Lung microvascular endothelial cell (primary cell): ENCODE measurements at places on chromosomes 1 and 21.
A peak's percentile ranks its signal among the peaks of the same experiment; 100 is the strongest.

GRCh38 chr1:213192026-213192425 lies 141.0 kb downstream of the RPS6KC1 start:
- no peak for DNase-seq

DNA sequence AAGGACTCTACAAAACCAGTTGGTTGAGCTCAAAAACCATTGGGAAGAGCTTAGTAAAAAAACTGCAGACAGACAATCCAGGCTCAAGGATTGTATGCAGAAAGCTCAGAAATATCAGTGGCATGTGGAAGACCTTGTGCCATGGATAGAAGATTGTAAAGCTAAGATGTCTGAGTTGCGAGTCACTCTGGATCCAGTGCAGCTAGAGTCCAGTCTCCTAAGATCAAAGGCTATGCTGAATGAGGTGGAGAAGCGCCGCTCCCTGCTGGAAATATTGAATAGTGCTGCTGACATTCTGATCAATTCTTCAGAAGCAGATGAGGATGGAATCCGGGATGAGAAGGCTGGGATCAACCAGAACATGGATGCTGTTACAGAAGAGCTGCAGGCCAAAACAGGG lies 104.0 kb upstream of the BMP8A start:
- DNase-seq: peak; percentile 67

GRCh38 chr1:100323419-100324106 lies 28.7 kb upstream of the CDC14A start:
- DNase-seq: no peak

DNA sequence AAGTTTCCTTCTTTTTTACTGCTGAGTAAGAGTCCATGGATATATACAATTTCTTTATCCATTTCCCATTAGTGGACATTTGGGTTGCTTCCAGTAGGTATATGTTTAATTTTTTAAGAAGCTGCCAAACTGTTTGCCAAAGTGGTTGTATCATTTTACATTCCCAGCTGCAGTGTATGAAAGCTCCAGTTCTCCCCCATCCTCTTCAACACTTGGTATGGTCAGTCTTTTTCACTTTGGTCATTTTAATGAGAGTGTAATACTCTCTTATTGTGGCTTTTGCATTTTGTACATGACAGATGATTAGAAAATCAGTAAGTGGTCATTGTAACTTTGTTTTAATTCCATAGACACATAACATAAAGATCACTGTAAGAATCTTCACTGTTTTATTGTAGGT lies 22.5 kb downstream of the DOP1B start:
- DNase-seq: no peak

DNA sequence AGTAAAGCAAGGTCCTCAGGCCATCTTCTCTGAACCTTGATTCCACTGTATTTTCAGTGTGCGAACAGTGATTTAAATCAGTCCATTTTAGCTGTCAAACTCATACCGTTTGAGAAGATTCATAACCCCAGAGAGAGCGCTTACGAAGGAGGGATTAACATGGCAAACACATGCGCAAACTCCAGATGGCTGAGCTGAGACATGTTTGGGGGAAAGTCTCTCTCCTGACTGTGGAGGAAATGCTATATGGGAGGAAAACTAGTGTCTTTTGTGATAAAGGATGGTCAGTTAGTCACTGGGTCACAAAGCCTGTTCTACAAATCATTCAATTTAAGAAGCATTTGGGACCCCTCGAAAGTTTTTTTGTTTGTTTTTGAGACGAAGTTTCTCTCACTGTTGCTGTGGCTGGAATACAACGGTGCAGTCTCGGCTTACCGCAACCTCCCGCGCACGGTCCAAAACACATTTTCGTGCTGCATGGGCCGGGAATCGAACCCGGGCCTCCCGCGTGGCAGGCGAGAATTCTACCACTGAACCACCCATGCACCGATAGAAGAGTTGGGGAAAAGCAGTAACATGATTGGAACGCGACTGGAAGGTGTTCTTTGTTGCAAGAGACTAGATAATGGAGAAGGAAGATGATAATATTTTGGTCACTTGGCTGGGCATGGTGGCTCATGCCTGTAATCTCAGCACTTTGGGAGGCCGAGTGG lies 58.4 kb upstream of the CXADR start:
- DNase-seq: peak; percentile 82

DNA sequence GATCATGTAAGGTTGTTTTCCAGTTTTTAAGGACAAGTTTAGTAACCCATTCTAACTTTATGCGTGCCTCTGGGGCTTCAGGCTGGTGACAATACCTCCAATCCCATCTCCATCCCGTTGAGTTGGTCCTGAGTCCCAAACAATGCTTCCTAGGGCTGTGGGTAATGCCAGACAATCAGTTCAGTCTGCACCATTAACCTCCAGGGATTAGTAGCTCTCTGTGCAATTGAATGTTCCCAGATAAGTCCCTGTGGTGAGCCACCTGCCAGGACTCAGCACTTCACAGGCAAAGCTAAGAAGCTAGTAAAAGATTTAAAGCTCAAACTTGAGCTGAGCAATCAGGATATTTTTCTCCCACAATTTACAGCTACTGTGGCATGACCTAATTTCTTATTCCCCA lies 462.2 kb upstream of the PTBP2 start:
- no peak for DNase-seq

DNA sequence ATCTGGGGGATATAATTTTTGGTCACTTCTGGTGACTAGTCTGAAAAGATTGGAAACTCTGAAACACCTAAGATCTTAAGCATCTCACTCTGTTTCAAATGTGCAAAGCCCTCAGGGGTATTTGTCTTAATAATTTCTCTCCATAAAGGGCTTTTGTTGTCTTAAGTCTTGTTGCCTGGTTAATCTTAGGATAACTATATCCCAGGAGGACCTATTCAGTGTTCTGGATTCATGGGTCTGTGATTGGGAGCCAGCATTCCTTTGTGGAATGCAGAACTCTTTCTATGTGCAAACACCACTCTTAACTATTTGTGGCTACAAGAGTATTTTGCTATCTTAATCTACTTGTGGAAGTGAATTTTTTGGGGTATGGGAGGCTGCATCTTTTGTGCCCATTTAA lies 1573.0 kb upstream of the PRMT6 start:
- DNase-seq: no peak

DNA sequence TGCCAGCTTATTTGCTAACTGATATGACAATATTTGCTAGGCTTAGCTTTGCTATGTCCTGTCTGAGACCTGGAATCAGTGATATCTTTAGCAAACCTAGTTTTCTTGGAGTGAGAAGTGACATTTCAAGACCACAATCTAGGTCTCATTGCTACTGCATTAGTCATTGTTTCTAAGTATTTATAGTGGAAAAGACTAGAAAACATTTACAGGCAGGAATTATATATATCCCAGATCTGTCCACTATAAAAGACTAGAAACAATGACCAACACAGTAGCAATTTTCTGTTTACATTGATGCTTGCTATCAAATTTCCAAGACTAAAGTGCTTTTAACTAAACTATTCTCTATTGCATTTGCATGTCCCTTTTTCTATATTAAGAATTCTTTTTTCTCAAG lies 5.0 kb upstream of the RGS18 start:
- no peak for DNase-seq

DNA sequence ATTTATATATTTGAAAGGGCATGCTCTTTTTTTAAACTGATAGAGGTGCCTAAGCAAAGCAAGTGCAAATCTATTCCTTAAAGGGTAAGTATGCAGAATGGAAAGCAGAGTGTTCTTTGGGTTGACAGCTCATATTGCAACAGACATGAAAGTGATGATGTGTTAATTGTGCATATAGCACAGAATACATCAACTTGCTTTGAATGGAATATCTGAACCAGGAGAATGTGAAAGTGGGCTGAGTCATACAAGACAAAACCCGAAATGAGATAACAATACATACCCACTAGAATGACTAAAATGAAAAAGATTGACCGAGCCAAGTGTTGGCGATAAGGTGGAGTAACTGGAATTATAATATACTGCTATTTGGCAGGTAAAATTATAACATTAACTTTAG lies 4.3 kb downstream of the CR1 start:
- no peak for DNase-seq

GRCh38 chr21:38857152-38857825 lies 51.6 kb downstream of the ETS2 start:
- no peak for DNase-seq

DNA sequence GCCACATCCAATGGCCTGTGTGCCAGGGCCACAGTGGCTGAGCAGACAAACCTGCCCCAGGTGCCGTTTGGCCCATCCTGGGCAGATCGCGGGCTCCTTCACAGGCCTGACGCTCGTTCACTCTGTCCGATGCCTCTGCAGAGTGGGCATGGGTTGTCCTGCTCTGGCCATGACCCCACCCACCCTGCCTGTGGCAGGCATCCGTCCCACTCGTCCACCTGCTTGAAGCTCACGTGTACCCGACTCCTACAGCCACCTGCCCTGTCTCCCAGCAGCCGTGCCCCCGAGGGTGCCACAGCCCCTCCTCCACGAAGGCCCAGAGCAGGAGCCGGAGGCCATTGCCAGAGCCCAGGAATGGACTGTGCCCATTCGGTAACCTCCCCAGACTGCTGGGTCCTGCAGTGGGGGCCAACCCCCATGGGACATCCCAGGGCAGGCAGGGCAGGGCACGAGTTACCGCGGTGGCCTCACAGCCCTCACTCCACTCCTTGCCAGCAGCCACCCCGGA lies 41.9 kb downstream of the TRIM11 start:
- DNase-seq: no peak

DNA sequence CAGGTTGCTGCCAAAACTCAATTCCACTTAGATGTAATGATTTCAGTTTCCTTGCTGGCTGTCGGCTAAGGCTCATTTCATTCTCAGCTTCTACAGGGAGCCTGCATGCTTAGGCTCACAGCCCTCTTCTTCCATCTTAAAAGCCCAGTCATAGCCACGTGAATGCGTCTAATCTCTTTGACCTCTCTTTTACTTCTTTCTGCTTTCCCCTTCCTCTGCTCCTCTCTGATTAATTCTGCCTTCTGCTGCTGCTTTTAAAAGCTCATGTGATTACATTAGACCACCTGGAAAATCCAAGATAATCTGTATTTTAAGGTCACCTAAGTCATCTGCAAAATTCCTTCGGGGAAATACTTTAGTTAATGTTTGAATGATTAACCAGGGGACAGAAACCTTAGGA lies 812.8 kb upstream of the BRINP3 start:
- DNase-seq: no peak

- DNase-seq: peak; percentile 28
Measured at GRCh38 chr1:167650269-167651160, 20.5 kb downstream of the RCSD1 start.

GRCh38 chr1:20785907-20786252 lies 1.2 kb downstream of the HP1BP3 start:
- DNase-seq: no peak

DNA sequence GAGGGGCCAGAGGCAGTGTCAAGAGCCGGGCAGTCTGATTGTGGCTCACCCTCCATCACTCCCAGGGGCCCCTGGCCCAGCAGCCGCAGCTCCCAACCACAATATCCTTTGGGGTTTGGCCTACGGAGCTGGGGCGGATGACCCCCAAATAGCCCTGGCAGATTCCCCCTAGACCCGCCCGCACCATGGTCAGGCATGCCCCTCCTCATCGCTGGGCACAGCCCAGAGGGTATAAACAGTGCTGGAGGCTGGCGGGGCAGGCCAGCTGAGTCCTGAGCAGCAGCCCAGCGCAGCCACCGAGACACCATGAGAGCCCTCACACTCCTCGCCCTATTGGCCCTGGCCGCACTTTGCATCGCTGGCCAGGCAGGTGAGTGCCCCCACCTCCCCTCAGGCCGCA lies at the start of gene BGLAP:
TSS of gene BGLAP (plus strand) at position 259 of the 400 bp plus-strand sequence. CDS start at position 307, 48 bp downstream.
- DNase-seq: no peak

- no peak for DNase-seq
Measured at GRCh38 chr1:109850194-109850593, 60.5 kb upstream of the CSF1 start.

DNA sequence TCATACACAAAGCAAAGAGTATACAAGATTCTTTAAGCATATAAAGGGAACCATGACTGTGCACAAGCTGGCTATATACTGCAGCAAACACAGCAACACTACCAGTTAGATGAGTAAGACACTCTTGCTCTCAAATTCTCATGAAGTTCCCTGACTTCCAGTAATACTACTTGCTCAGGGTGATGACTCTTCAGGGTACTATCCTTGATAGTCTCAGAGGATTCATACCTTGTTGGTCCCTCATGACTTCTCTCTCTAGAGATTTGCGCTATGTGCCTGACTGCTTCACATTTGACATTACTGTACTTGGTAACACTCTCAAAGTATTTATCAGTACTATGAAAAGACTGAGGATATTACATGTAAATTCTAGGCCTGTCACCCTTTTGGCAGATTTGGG lies 159.8 kb upstream of the ZRANB2 start:
- DNase-seq: no peak

DNA sequence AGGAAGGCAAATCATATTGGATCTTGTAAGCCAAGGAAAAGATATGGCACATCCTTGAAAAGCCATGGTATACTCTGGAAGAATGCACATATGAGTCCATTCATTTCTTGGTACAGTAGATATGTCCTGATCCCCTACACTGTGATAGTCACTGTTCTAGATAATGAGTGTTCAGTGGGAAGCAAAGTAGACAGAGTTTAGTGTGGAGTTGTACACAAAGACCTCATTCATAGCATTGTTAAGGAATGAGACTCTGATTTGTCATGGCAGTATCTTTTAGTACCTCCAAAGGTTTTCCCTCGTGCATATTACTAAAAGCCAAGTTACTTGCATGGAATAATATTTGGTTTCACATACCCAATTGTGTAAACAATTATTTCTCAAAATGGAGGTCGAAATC lies 204.7 kb downstream of the NFIA start:
- DNase-seq: peak; percentile 7

GRCh38 chr1:200147094-200147493 lies 119.6 kb downstream of the NR5A2 start:
- no peak for DNase-seq

GRCh38 chr1:202658769-202659168 lies 51.5 kb downstream of the SYT2 start:
- DNase-seq: no peak

DNA sequence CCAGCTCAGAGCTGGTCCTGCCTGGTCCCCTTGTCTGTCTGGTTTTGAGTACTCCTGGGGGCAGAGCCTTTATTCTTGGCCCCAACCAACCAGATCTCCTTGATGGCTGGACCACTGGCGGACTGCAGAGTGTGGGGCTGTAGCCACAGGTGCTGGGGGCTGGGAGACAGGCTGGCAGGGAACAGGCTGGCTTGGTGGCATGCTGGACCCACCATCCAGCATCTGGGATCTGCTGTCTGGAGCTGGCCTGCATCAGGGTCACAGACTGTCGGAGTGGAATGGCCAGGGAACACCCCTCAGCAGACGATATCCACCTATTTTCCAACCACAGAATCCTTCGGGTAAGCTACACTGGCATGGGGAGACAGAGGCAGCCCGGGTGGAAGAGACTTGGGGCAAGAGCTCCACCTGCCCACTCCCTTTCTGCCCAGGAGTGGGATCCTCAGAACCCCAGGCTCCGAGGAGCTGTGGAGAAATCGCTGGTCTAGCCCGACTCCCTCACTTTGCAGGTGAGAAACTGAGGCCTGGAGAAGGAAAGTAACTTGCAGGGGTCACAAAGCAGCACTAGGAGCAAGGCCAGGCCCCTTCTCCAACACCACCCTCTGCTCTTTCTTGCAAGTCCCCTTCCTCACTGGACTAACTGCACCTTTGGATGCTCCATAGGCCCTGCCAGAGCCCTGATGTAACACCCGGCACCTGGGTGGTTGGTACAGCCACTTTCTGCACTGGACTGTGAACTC lies 40.6 kb downstream of the TNNT2 start:
- no peak for DNase-seq
